Type B pancreatic cell (in vitro differentiated cells): ENCODE measurements at places on chromosomes 2 and 18. TPM values are rescaled to one million over a fixed set of nuclear protein-coding genes. Genes with fewer than 3 reads are reported as not detected.

Gene CYS1
- 0.79 and 0.94 TPM in 2 replicates for total RNA-seq

Gene TUBA4B
- not detected in 2 replicates for total RNA-seq

- no peak for DNase-seq
Measured at GRCh38 chr2:187174582-187174981, 273.5 kb downstream of the CALCRL start.

DNA sequence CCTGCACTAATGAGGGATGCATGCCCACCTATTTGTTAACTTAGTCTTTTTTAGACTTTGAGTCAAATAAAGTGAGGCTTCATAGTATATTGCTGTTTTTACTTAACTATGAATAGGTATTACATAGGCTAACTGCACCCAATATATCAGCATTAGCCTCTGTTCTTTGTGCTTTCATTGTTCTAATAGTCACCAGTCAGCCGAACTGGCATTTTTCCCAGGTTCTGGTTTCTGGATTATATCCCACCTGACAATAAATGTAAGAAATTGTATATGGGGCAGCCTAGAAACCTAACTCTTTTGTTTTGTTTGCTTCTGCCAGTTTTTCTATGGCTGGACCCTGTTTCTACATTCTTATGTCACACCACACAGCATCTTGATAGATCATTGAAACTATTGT, 1672.4 kb upstream of the LRRTM1 start:
- DNase-seq = no peak

GRCh38 chr2:70920367-70920715, 15.4 kb upstream of the ATP6V1B1 start:
- peak; percentile 45 for DNase-seq
